ENCODE measurements at places on chromosomes 12 and 14.

DNA sequence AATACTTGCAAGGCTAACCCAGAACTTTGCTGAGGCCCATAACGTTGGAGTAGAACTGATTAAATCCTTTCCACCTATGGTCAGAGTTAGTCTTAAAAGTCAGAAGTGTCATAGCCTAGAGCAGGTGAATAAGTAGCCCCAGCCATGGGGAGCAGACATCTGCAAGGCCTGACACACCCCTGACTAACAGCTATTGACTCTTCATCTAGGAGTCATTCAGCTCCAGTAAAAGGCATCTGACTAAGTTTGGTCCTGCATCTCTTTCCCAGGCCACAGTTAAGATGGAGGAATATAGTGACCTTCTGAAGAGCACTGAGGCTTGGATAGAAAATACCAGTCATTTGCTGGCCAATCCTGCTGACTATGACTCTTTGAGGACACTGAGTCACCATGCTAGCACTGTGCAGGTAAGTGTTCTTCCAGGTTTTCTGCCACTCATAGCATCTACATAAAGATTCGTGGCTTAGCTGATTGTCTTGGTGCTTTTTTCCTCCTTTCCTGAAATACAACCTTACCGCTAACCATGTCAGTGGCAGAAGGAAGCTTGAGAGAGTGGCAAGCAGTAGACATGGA lies 212.9 kb downstream of the ESR2 start:
- no peak for DNase-seq

DNA sequence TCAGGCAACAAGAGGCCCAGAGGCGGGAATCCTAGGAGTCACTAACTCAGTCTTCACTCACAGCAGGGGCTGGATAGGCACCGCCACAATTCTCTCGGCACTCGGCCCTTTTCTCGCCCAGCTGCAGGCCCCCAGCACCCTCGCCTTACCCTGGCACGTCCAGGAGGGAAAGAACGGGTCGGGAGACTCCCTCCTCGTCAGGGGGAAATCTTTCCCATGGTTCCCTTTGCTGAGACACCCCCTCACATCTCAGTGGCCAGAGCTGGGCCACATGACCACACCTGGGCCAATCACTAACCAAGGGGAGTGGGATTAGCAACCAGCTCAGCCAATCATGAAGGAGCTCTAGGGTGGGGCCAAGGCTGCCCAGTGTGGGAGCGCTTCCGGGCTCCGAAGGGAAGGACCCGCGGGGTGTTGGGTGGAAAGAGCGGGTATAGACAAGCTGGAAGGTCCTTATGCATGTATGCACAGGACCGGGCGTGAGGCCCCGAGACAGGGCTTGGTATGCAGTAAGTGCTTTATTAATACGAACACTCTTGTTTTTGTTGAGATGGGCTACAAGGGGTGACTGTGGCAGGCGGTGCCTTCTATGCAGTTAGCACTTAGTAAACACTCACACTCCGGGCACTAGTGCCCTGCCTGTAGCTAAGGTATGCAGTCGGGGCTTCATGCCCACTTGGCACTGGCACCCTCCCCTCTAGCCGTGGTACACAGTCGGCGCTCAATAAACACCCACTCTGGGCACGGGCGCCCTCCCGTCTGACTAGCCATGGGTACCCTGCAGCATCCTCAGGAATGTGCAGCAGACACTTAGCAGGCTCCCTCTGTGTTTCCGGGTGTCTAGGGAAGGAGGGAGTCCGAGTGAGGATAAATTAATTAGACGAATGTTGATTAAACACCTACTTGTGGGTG lies 40.3 kb downstream of the ADGRD1 start:
- no peak for DNase-seq

- DNase-seq: no peak
Measured at GRCh38 chr14:44846232-44846824, 115.4 kb downstream of the KLHL28 start.

- DNase-seq: no peak
Measured at GRCh38 chr14:103031566-103031911, 25.8 kb downstream of the CDC42BPB start.

- no peak for DNase-seq
Measured at GRCh38 chr14:31449971-31450610, 7.2 kb downstream of the DTD2 start.

GRCh38 chr12:104494793-104495158 lies 38.0 kb downstream of the CHST11 start:
- DNase-seq: no peak

DNA sequence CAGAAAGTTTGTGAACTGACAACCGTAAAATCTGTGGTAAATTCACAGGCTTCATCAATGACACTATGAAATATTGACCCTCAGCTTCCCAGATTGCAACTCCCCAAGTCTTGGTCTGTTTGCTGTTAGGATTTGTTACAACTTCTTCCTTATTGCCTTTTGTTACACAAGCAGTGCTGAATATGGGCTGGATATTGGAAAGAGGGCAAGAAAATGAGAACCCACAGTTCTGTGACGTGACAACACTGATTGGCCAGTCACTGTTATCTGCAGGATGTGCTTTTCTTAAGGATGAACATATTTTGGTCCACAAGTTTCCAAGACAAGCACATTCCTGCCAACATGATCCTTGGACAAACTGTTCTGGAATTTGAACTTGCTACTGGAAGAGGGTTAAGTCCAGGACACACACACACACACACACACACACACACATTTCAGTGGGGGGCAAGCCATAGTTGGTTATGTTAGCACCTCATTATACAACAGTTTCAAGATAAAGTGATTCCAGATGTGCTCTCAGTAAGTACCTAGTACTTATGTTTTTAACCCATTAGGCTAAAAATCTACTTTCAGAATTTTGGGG lies 16.6 kb upstream of the SLC38A2 start:
- DNase-seq: no peak

DNA sequence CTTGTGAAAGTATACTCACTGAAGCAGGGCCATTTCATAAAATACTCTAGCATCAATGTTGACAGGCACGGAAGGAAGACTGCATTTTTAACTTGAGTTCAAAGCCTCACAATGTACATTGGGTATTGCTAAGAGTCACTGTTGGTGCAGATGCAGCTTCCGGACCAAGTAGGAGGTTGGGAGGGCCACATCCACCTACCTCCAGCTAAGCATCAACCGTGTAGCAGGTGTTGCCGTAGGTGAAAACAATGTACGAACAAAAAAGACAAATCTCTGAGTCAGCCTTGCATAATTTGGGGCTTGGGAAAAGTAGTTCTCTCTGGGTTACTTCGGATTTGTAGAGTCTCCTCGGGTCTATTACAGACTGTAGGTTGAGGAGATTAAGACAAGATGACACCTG lies 48.1 kb downstream of the TMTC1 start:
- DNase-seq: no peak

DNA sequence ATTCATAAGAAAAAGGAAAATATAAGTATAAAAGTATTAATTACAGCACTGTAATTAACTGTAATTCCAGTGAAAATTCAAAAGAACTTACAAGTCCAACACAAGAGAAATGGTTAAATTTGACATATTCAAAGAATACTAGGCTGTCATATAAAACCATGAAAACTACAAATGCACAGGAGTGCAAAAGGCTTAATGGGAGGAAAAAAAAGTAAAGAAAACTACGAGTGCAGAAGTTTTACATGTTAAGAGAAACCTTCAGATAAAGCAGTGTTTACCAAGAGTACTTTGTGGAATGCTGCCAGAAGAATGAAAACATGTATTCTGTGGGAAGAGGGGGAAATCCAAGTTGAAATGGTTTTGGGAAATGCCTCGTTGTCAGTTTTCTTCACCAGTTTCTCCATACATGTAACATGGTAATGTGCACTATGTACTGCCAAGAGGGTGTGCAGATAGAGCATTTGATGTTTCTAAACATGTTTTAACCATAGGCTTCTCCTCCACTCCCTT lies 9.1 kb downstream of the HEATR5A start:
- DNase-seq: no peak

DNA sequence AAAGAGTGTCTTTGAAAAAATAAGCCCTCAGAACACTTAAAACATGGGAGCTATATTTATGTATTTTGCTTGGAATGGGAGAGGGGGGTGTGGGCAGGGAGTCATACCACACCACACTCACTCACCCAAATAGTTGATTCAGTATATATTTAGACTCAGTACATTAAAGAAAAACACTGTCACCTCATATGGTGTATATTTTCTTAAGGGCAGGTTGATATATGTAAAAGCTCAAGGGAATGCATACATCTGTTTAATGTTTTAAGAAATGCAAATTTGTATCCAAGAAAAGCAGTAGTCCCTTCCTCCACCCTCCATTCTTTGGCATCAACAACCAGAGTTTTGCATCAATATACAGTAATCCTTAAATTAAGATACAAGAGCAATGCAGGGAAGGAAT lies 1.4 kb downstream of the NFYB start:
- no peak for DNase-seq

DNA sequence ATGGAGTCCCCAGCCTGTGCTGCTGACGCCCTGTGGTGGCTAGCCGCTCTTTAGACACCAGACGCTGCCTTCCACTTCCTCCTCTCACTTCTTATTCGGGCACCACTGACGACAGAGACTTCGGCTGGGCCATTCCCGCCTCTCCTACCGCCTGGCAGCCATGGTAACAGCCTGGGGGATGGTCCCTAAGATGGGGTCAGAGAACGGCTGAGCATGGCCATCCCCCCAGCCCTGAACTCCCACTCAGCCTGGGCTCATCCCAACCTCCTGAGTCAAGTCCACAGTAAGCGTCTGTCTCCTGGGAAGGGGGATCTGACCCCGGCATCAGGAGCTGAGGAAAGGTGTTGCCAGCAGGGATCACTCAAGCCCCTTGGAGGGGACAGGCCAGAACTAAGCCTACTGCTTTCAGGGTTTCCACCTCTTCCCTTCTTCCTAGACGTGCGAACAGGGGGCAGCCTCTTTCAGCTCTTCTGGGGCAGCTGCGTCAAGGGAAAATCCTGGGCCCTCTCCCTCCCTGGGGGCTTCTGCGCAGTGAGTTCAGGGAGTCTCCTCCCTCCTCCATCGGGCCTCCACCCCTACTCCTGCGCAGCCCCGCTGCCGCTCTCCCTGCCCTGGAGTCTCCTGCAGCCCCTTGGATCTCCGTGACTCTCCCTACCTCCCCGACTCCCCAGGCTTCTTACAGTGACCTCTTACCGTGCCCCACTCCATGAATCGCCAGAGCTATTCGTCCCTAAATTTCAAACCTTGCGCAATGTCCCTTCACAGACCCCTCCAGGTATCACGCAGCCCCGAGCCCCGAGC lies 643 bp upstream of the TAMALIN start:
- DNase-seq: no peak

All from activated naive CD4-positive, alpha-beta T cell treated with anti-CD3 and anti-CD28 coated beads, Interleukin-2, amount 50 U/mL, for 16 hours (primary cell).